ENCODE measurements at places on chromosomes 5 and 9. TPM values are rescaled to one million over a fixed set of nuclear protein-coding genes. Genes with fewer than 3 reads are reported as not detected.

- no peak for DNase-seq
Observed at GRCh38 chr5:16140417-16140816, 39.2 kb downstream of the MARCHF11 start.

- DNase-seq, result no peak
Observed at GRCh38 chr9:113659039-113659438, 195.5 kb downstream of the RGS3 start.

DNA sequence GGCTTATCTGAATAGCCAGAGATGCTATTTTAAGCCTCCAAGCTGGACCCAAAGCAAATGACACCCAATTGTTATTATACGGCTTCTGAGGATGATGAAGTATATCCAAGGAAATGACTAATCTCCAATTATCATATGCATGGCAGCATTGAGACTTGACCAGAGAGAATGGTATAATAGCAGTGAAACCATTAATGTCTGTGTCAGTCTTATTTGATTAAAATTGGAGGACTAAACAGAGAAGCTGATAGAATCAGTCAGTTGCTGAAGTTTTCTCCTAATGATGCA, 200.5 kb downstream of the EFNA5 start:
- DNase-seq, result no peak

Gene CNTNAP3B
- not detected for total RNA-seq

DNA sequence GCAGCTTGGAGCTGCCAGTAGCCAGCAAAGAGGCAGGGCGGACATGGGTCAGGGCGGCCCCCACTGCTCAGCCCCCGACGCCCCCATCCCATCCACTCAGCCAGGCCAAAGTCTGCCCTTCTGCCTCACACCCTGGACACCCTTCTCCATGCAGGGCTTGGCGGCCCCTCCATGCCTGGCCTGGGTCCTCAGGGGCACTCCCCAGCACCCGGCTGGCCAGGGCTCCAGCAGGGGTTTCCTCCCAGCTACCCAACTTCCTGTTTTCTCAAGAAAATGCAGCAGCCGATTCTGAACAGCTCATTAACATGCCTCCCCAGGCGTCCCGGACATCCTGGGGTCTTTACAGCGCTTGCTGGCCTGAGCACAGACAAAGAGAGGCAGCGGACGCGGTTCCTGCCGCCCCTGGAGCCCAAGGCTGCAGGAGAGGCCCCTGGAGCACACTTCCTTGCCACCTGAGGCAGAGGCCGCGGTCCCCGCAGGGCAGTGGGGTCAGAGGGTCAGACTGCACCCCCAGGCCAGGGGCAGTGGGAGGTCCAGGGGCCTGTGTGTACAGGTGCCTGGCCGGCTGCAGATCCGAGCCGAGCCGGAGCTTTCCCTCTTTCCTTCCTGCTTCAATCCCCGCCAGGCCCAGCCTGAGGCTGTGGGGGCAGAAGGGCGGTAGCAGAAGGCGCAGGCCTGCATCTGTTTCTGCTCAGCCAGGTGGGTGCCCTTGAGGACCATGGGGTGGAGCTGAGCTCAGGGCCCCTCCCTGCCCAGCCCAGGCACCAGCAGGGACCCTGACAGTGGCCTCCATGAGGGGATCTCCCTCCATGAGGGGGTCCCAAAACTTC, 18.7 kb upstream of the NRARP start:
- peak; percentile 74 for DNase-seq

DNA sequence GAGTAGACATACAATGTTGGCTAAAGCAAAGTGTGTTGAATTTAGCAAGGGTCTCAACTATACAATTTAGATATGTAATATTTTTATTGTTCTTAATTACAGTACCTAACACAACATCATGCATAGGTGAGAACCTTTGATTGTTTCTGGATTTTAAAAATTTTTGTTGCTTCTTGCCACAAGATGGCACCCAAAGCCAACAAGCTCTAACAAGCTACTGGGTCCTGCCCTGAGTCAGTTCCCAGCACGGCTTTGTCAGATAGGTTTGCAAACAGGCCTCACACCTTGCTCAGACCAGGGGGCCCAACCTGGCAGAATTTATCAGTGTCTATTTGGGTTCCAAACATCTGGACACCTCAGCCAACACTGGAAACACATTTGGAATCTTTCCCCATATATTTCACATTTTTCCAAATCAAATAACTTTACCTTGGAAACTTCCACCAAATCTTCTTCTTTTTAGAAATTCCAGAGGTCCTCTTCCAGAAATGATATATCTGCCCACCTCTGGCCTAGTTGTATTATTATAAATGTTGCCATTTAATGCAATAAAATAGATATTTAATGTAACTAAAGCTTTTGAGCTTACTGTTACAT, 49.5 kb upstream of the EGFLAM start:
- DNase-seq, result no peak

DNA sequence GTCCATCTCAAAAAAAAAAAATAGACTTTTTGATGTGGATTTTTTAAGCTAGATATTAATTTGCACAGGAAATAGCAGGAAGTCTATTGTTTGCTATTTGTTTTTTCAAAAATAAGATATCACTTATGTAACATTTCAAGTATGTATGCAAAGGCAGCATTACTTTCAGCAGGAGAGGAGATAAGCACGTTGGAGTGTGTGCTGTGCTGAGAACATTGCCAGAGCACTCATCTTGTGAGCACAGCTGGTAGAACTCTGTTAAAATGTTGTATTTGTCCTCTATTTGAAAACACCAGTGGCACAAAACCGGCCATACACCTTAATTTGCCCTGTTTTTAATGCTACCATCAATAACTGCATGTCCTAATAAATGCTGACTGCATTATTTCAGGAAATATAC, 1061.9 kb upstream of the CDH18 start:
- no peak for DNase-seq

Gene OBP2B
- total RNA-seq, result not detected

Gene BAAT
- not detected for total RNA-seq

- no peak for DNase-seq
Observed at GRCh38 chr5:172850454-172850797, 16.4 kb downstream of the ERGIC1 start.

DNA sequence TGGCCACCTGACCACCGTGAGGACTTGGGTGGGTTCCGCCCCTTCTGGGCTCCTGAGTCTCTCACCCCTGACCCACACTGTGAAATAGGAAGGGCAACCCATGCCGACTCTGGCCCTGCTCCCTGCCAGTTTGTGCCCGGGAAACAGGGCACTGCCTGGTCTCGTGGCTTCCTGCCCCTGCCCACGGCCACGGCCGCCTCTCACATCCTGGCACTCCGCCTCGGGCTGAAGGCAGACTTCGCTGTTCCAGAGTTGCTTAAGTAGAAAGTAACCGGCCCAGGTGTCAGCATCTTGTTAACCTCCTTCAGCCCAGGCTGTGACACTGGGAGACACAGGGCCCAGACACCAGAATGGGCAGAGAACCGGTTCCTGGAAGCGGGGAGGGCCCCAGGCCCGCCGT, 68.7 kb upstream of the RNU6ATAC start:
- no peak for DNase-seq

DNA sequence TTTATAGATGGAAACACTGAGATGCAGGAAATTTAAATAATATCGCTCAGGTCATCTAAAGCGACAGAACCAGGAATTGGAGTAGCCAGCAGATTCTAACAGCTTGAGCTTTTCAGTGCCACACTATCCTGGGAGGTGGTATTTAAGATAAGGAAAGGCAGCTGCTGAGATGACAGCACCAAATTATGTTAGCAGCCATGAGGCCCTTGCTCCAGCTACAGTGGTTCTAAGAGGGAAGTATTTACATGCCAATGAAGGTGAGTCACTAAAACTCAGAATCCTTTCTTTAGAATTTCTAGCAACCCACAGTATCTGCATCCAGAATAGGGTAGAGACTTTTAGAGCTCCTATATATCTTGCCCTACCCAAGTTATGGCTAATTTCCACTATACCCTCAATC, 127.0 kb upstream of the VLDLR start:
- no peak for DNase-seq
